ENCODE measurements at places on chromosomes 2 and 18.

- no peak for DNase-seq
These were observed 22.8 kb upstream of the PPP4R1 start for GRCh38 chr18:9637036-9637767.

DNA sequence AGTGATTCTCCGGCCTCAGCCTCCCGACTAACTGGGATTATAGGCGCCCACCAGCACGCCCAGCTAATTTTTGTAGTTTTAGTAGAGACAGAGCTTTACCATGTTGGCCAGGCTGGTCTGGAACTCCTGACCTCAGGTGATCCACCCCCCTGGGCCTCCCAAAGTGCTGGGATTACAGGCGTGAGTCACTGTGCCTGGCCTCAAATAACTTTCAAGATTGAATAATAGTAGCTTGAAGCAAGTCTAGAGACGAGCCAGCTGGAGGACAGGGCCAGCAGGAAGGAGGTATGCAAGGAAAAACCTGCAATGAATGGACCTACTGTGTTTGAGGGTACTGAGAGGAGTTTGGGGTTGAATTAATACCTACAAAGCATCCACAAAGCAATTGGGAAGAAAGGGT is 87.5 kb downstream of the MSH2 start:
- DNase-seq = no peak

GRCh38 chr2:40127890-40128557 is 323.9 kb downstream of the SLC8A1 start:
- no peak for DNase-seq

GRCh38 chr2:38947241-38948239 is 57.9 kb downstream of the ARHGEF33 start:
- DNase-seq = peak; percentile 73

GRCh38 chr2:218216336-218216673 is 684 bp upstream of the ARPC2 start:
- DNase-seq = no peak

DNA sequence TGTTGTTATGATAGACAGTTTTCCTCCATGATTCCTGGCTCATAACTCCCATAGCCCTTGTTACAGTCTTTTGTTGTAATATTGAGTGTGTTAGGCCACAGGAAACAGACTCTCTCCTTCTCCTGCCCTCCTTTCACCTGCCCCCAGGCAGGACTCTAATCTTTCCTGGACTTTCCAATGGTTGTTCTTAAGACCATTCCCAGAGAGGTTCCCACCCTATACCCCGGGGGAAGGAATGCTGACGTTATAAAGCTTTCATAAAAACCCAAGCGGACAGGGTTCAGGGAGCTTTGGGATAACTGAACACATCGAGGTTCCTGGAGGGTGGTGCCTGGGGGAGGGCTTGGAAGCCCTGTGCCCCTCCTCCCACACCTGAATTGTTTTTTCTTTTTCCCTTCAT is 2.8 kb upstream of the EFR3B start:
- no peak for DNase-seq

- no peak for DNase-seq
These were observed 47.9 kb downstream of the COL3A1 start for GRCh38 chr2:189022053-189022481.

DNA sequence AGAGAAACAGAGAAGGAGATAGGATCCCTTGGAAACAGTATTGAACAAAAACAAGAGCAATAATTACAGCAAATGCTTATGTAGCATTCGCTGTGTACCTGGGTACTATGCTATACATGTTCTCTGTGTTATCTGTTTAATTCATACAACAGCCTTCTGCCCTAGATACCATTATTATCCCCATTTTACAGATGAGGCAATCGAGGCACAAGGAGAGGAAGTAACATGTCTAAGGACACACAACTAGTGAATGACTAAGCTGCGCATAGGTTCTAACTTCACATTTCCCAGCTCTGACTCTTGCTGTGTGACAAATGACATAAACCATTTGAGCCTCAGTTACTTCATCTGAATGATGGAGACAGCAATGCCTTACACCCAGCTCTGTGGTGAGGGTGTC is 70.5 kb downstream of the VSNL1 start:
- DNase-seq = no peak

DNA sequence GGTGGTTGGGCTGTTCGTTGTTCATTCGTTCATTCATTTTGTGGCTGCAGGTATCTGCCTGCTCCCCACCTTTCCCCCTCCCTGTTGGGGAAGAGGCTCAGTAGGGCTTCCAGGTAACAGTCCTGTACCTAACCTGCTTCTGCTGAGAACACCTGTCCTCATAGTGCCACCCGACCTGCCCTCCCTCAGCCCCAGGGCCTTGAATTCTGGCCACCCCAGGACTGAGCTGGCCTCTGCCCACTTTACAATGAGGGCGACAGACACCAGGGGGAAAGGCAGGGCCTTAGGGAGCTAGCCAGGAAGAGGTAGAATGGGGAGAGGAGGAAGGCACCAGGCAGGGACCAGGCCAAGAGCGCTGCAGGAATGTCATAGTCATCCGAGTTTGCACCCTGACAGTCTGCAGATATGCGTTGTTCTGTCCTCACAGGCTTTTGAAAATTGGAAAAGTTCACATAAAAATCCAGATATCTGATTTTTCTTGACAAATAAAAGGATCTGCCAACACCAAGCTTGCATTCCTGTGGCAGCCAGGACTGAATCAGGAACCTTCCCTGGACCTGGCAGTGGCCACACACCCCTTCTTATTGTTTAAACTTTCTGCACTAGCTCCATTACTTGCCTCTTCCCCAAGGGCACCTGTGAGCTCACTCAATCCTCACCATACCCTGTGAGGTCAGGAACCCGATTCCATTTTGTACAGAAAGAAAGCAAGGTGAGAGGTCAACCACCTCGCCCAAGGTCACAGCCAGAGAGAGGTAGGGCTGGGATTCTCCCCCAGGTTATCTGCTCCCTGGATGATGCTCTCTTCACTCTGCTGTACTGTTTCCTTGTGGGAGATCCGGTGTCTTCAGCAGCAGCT is 35.3 kb upstream of the MRPL33 start:
- no peak for DNase-seq

GRCh38 chr2:190514676-190515075 is 19.8 kb downstream of the NEMP2 start:
- no peak for DNase-seq

GRCh38 chr18:22489704-22490103 is 72.0 kb upstream of the CTAGE1 start:
- DNase-seq = no peak

DNA sequence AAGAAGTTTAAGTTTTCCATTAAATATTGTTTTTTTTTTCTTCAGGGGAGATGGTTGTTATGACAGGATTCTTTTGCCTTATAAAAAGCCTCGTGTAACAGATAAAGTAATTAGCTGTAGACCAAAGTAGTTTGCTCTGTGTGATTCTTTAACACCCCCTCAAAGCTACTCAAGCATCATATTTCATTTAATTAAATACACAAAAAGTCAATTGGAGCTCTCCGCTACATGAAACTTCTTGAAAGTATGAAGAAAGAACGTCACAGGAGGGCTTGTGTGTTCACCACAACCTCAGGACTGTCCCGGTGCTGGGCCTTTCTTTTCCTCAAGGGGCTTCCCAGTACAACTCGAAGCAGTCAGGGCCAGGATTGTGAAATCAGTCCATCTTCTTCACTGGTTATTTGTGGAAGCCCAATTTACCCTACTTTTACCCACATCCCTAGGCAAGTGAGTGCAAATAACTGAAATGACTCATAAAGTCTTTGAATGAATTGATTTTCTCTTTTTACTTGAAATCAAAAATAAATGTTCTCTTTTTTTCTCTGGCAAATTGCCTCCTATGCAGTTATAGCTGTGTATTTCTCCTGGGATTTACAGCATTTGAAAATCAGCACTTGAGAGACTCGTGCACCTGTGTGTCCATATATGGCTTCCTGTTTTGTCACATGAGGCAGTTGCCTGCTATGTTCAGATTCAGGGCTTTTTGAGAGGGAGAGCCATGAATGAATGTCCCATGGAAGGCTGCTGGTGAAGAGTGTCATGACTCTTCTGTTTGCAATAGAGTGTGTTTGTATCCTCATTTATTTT is 48.6 kb downstream of the LINC00305 start:
- no peak for DNase-seq

DNA sequence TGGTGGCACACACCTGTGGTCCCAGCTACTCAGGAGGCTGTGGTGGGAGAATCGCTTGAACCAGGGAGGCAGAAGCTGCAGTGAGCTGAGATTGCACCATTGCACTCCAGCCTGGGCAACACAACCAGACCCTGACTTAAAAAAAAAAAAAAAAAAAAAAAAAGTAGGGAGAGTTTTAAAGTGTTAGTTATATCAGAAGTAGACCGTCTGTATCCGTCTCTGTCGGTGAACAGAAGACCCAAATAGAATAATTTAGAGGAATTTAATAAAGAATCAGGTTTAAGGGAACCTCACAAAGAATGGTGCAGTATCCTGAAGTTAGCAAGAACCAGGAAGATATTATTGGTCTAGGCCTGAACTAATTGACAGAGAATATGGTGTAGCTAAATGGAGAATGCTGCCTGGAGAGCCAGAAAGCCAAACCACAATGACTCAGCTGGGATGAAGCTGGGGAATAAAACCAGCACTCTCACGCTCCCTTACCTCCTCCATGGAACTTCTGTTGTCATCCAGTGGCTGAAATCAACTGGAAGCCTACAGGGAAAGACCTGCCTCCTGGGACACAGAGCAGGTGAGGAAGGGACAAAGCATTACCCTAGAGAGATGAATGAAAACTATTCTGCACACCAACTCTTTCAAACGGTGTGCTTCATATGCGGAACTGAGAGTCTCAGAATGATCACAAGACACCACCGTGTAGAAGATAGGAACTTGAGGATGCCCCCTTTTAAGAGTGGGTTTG is 39.1 kb upstream of the PLEKHM3 start:
- DNase-seq = no peak

DNA sequence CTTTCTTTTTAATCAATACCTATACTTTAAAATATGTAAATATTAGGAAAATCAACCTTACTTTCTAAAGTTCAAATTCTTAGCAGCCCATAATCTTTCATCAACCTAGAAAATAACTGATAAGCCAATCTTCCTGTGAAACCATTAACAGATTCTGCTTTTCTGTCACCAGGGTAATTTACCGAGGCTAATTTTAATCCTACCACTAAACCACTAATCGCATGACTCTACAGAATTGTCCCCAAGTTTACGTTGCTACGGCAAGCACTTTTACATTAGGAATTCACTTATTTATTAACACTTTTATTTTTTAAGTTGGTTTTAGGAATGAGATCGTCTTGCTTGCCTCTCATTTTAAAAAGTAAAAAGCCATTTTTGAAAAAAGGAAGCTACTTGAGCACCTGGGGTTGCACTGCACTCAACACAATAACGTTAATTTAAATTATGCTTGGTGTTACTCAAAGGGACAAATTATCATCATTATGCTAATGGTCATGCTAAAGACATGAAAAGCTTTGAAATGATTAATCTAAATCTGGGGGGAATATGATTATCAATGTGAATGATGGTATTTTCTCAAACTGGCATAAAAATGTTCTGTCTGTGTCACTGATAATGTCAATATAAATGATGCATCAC is 10.2 kb downstream of the ZNF516 start:
- no peak for DNase-seq

- peak; percentile 95 for DNase-seq
These were observed 44.6 kb downstream of the ITGB1BP1 start for GRCh38 chr2:9378433-9379390.

- no peak for DNase-seq
These were observed 4.8 kb downstream of the OTX1 start for GRCh38 chr2:63055226-63056106.

DNA sequence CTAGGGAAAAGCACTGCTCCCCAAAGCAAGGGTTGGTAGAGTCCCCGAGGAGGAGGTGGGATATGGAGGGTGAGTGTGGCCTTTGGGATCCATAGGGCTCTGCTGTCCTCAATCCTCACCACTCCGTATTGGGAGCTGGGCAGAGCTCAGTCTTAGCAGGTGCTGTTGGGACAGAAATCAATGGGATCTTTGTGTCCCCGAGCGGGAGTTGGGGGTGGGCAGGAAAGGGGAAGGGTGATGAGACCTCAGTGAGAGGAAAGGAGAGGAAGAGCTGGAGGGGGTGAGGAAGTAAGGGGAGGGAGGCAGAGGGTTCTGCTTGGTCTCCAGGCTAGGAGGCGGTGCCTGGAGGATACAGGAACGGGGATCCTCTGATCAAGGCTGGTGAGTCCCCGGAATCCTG is 2.6 kb downstream of the ASIC4 start:
- DNase-seq = no peak

GRCh38 chr2:176174382-176174823 is 14.1 kb upstream of the HOXD1 start:
- no peak for DNase-seq

- DNase-seq = no peak
These were observed 3.0 kb downstream of the PIEZO2 start for GRCh38 chr18:11146238-11146946.

GRCh38 chr2:240966906-240967680 is 31.3 kb upstream of the SNED1 start:
- no peak for DNase-seq

GRCh38 chr2:125679903-125680302 is 976.1 kb upstream of the GYPC start:
- no peak for DNase-seq

- no peak for DNase-seq
These were observed 45.9 kb downstream of the PIKFYVE start for GRCh38 chr2:208311954-208312353.

- DNase-seq = no peak
These were observed 17.4 kb downstream of the RTP5 start for GRCh38 chr2:241886840-241887447.

DNA sequence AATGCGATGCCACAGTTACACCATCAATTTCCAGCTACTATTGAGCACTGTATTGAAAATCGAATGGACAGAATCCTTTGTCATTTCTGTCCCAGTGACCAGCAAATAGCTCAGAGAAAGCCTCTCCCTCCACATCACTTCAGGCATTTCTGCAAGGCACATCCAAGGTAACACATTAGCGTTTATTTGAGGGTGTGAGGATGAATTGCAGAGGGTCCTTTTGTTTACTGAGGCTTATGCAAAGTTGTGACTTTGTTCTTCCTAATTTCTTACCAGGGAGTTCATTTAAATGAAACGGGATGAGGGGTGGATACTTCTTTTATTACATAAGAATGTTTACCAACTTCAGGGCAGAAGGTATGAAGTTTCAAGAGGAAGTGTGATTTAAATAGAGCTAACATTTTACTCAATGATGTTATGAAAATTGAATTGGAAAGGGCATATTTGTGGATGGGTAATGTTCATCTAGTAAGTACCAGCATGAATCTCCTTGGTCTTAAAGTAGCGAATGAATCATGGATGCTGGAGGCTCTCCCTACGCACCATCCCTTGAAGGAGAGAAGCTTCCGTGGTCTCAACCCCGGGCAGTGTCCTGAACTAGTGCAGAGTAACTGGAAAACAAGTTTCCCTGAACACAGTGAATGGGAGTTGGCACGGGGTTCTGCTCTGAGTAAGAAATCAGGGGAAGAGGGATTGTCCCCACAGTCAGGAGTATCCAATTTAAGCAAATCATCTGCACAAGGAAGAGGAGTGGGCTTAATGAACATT is 756.5 kb downstream of the GALR1 start:
- no peak for DNase-seq

GRCh38 chr2:229910832-229911412 is 10.9 kb downstream of the TRIP12 start:
- no peak for DNase-seq

DNA sequence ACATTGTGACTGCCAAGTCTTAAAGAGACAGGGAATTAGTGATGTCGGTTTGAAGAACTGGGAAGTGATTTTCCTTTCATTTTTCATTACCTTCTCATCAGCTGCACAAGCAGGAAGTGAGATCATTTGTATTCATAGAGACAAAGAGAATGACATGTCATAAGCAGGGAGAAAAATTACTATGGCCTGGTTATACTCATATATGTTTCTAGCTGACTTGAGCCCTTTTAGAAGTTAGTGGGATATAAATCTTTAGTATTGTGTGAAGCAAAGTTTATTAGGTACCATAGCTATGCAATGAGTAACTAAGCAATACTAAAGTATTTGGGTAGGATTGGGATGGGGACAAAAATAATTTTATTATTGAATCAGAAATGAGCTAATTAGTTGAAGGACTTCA is 284.1 kb downstream of the PID1 start:
- DNase-seq = no peak
